NCI-H526 (cell line): ENCODE measurements at places on chromosomes 12 and 14.

DNA sequence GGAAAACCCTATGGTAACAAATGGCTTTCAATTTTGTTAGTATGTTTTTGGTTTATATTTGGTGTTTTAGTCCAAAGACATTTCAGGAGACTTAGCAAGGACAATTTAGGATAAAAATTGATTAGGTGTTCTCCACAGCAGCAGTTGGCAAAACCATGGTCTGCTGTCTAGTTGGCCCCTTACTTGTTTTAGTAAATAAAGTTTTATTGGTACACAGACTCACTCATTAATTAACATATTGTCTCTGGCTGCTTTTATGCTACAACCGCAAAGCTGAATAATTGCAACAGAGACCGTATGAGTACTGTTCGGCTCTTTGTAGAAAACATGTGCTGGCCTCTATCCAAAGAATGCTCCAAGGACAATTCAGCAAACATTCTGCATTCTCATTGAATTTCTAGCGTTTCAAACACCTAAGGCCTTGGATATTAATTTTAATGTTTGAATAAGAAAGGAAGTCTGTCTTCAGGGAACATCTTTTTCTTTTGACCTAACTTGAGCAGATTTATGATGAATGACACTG lies 77.7 kb downstream of the CCDC92 start:
- no peak for DNase-seq

DNA sequence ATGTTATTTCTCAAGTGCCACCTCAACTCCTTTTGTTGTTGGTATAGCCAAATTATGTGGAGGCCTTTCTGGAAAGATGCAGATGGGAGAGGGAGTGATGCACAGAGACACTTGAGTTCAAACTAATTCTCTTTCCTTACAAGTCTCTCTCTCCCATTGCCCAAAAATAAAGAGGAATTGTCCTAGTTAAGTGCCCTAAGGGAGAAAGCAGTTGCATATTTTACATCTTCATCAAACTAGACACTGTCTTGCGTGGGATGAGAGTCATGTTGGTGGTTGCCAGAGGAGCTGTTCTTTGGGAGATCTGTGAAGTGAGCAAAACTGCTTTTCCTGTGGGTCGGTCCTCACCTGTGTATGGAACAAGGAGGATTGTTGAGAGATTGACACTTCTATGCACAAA lies 72.2 kb downstream of the EP400 start:
- DNase-seq = no peak

GRCh38 chr14:96153003-96153402 lies 51.6 kb upstream of the BDKRB2 start:
- no peak for DNase-seq

DNA sequence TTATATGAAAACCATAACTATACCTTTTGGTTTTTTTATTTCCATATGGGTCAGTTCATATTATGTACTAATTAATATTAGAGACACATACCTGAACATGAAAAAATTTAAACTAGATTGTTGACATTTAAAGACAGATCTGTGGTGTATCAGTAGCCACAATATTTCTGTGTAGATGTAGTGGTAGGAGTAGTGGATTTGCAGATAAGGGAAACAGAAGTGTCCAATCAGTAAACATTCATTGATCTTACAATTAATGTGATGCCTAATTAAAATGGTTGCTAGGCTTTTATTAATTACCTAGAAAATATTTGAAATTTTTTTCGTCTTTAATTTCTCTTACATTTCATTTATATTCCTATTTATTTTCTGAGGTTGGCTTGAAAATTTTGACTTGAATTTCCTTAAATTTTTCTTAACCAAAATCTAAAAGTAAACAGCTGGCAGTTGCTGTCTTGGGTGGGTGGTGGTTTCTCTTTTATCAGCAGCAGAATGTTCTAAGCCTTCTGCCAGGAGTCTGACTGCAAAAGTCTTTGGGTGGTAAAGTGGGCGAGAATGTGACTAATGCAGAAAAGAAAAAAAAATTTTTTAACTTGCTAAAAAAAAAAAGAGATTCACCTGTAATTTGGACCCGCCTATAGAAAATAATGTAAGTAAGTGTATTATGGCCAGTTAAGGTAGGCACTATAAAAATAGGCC lies 2.4 kb downstream of the FGFR1OP2 start:
- DNase-seq = no peak

GRCh38 chr12:69881771-69882170 lies 56.7 kb downstream of the MYRFL start:
- no peak for DNase-seq

DNA sequence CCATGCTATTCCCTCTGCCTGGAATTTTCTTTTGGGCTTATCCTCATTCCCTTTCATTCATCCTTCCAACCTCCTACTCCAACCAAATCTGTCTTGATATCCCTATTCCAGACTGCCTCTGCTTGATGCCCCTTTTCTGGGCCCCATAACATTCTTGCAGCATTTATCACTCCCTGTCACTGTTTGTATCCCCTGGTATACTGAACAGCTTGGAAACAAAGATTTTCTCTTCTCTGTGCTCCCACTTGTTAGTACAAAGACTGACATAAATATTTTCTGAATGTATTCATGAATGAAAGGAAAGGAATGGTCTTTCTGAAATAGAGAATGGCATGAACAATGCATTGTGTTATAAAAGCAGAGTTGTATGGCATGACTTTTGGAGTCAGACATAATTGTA lies 7.5 kb downstream of the IRAK4 start:
- no peak for DNase-seq

- DNase-seq = peak; percentile 50
These were observed 16.7 kb downstream of the PALS1 start for GRCh38 chr14:67257906-67258305.

DNA sequence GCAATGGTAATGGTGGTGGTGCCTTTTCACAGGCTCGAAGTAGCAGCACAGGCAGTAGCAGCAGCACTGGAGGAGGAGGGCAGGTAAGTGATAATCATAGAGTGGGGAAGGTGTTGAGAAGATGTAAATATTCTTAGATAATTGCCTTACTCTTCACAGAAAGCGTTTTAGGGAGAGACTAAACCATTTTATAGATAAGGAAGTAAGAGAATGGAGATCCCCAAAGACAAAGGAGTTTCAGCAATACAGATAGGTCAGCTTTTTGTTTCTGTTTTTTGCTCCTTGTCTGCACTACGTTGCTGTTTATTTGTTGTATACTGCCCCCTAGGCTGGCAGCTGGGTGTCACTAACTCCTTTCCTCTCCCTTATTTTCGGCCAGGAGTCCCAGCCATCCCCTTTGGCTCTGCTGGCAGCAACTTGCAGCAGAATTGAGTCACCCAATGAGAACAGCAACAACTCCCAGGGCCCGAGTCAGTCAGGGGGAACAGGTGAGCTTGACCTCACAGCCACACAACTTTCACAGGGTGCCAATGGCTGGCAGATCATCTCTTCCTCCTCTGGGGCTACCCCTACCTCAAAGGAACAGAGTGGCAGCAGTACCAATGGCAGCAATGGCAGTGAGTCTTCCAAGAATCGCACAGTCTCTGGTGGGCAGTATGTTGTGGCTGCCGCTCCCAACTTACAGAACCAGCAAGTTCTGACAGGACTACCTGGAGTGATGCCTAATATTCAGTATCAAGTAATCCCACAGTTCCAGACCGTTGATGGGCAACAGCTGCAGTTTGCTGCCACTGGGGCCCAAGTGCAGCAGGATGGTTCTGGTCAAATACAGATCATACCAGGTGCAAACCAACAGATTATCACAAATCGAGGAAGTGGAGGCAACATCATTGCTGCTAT lies 2.0 kb downstream of the SP1 start:
- peak; percentile 55 for DNase-seq

DNA sequence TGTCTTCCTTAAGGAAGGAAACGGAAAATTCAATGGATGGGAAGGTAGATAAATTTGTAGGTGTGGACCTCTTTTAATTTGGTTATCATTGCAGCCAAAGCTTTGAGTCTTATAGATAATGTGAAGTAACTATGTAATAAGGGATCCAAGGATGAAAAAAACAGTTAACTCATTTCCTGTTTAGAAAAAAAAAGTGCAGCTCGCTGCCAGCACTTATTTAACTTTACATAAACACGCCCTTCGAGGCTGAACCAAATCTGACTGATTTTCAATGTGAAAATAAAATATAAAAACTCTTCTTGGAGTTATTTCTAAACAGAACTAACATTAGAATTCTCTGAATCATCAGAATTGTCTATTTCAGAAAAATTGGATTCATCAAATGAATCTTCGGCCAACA lies 7.0 kb downstream of the NUBPL start:
- no peak for DNase-seq

DNA sequence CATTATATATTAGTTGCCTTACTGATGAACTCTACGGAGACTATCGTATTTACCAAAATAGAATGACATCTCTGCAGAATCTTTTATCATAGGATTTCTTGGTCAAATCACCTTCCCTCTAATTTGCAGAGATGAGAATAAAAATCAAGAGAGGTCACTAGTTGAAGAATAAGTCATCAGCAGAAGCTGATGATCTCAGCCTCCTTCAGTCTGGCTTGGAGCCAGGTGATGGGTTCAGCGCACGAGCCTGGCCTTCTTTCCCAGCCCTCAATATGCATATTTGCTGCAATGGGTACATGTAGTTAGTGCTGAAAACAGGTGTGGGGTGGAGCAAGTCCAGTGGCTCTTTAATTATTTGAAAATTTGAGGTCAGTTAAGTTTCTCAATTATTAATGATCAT lies 19.2 kb upstream of the EMP1 start:
- DNase-seq = no peak

DNA sequence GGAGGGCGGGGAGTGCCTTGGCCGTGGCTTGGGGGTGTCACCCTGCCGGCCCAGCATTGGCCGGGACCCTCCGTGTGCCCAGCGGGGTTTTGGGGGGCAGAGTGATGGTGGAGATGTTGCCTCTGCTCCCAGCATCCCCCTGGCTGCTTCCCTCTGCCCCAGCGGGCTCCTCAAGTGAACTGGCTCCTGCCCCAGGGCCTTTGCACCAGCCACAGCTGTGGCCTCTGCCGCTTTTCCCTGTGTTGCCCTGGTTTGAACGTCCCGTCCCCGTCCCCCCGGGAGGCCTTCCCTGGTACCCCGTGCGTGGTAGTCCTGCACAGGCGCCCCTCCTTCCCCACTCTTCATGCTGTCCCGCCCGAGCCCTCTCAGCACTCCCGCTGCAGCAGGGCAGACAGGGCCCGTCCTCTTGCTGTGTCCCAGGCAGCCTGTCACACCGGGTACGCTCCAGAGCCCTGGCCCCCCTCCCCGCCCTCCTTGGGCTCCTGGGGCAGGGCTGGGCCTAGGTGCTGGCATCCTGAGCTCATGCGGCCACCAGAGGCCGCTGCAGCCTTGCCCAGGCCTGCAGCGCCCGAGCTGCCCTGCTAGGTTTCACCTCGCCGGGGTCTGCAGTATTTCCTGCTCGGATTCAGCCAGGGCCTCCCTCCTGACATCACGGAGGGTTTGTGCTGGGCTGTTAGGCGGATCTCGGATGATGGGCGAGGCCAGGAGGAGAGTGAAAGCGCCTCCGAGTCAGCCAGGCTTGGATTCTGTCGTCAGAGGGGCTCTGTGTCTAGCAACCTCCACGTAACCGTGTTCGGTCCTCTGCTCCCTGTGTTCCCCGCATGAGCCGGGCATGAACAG lies 9.5 kb downstream of the NOC4L start:
- DNase-seq = peak; percentile 53

- peak; percentile 82 for DNase-seq
These were observed 8.6 kb downstream of the SETD1B start for GRCh38 chr12:121812320-121812871.

DNA sequence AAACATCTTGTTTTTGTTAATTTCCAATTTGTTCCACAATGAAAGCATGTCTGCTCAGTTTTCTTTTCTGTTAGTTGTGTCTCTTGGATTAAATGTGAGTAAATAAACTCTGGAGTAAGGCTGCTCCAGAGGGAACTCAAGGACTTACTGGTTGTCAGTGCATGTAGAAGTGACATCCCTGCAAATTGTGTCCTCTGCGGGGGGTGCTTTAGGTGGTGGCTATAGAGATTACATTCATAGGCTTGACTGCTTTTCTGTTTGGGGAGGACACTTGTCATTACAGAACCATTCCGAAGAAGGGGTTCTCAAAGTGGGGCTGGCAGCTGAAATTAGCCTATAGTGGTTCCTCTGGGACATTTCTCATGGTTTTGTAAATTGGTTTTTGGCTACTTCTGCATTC lies 8.8 kb downstream of the TMTC2 start:
- no peak for DNase-seq

GRCh38 chr12:94171595-94171930 lies 23.2 kb downstream of the PLXNC1 start:
- no peak for DNase-seq

DNA sequence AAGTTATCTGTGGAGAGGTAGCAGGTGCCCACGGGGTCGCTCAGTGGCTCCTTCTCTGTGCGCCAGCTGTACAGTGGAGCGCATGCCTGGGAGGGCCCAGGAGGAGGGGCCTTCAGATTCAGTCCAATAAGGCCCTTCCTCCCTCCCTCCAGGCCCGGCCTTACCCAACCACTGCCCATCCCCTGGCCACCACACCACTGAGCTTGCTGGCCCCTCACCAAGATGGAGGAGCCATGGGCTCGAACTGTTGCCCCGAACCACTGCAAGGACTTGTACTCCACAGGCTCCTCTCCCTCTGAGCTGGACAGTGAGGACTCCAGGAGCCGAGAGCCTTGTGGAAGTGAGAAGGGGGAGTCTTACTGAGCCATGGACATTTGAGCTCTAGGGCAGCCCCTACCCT lies 9.8 kb downstream of the ITGA5 start:
- DNase-seq = no peak

GRCh38 chr12:5220835-5221234 lies 177.2 kb downstream of the KCNA5 start:
- peak; percentile 58 for DNase-seq

- DNase-seq = no peak
These were observed 15.9 kb downstream of the FAIM2 start for GRCh38 chr12:49887536-49888401.

- DNase-seq = no peak
These were observed 29.6 kb upstream of the GRIN2B start for GRCh38 chr12:14010989-14011388.

DNA sequence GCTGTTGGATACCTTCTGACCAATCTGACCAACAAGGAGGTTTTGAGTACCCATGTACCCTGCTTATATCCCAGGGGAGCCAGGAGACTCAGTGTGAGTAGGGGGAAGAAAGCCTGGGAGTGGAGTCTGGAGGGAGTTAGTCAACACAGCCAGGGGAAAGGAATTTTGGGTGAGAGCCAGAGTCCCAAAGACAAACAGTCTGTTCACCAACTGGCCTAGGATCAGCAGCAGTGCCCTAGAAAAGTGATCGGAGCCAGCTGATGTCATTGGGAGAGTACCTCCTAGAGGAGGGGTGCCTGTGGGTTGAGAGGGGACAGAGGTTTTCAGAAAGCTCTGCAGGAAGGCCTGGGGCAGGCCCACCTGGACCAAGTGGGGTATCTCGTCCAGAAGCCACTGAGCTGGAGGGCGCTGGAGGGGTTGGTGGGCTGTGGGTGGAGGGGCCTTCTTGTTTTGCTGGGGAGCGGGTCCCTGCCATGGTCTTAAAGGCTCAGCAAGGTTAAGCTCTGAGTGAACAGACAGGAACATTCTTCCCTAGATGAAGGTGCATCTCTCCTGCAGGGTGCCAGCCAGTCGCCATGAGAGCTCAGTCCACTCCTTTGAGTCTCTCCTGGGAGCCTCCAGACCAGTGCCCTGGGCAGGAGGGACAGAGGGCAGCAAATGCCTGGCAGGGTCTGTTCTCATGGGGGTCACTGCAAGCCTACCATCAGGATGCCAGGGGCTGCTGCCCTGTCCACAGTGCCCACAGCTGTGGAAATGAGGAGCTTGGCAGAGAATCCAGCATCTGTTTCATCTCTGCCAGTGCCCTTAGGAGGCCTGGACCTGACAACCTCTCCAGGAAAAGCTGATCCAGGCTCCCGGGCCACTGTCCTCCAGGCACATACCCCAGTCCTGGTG lies 63.6 kb downstream of the CHGA start:
- no peak for DNase-seq

GRCh38 chr14:95462491-95462890 lies 54.0 kb downstream of the SYNE3 start:
- DNase-seq = no peak
